Aorta (tissue), 5 donors: ENCODE measurements at places on chromosomes 3 and 15.

DNA sequence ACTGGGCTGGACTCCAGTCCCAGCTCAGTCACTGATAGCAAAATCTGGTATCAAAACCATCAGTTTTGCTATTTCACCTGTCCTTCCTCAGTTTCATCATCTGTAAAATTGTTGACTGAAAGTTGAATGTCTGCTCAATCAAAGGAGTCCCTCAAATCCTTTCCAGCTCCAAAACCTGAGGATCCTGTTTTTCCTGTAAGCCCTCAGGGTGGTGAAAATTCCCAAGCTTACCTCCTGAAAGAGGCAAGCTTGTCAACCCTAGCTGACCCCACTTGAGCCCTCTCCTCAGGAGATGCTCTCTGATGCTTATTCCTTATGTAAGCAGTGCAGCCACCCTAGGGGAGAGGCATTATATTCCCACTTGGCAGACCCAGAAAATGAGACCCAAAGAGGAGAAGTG lies 82.6 kb downstream of the HMG20A start:
- DNase-seq: no peak

DNA sequence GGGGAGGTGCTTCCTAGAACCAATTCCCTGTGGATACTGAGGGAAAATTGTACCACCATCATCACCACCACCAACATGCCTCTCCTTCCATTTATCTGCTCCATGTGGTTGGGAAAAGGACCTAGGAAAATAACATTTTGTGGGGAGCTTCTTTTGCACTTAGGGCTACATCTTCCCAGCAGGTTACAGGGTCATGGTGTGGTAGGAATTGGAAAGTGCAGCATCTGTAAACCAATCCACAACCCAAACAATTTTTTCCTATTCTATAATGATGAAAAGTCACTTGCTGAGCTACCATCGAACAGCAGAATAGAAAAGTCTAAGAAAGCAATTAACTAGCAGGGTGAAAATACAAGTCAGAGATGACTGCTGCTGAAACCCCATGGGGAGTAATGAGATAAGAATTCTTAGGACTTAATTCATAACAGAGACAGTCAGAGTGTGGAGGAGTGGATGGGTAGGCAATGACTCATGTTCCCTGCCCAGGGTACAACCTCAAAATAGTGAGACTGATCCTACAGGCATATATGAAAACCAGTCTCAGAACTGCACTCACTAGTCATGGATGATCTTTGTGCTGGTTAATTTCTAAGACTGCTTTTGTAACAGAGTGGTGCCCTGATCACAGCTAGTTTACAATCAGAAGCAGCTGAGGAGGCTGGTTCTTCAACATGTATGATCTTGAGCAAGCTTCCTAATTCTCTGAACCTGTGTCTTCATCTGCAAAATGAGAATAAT lies 38.1 kb upstream of the LEKR1 start:
- no peak for DNase-seq

DNA sequence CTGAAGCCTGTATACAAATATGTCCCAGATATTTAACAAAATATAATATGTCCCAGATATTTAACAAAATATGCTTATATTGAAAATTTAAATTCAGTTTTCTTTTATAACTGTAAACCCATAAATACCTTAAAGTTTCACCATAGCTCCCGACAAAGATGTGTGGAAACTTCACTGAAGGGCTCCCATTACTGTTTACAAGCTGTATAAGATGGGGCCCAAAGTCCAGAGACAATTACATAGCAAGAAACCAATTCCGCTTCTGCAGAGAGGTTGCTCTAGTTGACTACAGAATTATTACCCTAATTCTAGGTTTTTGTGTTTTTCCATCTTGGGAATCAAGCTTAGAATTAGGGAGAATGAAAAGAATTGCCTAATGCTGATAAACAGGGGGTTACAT lies 102.6 kb upstream of the EPHA6 start:
- DNase-seq: no peak

DNA sequence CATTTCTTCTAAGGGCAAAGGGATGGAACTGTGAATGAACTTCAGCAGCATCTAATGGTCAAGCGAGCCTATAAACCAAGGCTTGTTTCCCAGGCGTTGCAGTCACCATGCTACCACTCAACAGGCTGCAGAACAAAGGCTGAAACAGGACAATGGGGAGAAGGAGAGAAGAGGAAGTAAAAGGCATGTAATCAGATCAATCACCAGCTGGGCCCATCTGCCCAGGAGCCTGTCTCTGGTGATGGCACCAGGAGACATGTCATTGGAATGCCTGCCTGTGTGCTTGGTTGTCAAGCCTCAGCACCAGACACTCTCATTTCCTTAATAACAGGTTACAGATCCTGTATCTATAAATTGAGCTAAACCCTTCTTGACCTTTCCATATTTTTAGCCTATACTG lies 81.7 kb upstream of the UMPS start:
- no peak for DNase-seq

DNA sequence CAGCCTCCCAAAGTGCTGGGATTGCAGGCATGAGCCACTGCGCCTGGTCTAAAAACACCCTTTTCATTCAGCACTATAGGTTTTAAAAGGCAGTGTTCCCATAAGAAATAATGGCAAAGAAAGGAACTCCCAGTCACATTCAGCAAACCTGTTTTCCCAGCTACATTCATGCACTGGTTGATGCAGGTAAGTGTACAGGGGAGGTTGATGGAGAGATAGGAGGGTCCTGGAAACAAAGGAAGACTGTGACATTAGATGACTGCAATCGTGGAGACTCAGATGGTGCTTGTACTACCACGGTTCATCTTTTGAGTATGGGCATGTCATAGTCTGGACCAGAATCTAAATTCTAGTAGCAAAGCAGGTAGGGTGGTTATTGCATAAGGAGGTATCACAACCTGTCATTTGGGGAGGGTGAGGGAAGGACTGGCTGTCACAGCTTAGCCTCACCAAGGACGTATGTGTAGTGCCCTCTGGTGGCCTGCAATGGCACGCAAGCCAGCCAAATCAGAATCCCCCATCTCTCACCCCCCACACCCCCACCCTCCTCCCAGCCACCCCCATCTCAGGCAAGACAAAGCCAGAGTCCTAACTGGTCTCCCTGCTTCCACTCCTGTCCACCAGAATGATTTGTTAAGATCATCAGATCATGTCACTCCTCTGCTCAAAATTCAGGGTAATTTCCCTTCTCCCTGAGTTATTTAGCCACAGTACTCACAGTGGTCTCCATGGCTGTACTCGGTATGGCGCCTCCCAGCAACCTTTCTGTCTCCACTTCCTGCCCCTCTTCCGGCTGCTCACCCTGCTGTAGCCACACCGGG lies 28.8 kb upstream of the UBL7 start:
- no peak for DNase-seq

DNA sequence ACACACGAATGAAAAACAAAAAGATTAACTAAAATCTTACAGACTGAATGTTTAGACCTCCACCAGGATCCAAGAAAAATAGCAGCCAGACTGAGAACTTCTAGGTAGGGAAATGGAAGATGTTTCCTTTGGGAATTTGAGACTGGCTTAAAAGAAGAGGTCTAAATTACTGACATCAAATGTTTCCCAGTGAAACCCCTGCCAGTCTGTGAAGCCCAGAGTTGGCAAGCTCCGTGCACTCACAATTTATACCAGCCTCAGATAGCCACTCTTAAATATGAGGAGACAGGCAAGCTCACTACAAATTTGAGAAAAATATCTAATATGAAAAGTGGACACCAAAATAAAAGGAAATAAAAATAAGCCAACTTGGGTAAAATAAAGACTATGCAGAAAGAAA lies 700.5 kb upstream of the ZNF385D start:
- DNase-seq: no peak

GRCh38 chr3:6417174-6417573 lies 443.7 kb upstream of the GRM7 start:
- no peak for DNase-seq

DNA sequence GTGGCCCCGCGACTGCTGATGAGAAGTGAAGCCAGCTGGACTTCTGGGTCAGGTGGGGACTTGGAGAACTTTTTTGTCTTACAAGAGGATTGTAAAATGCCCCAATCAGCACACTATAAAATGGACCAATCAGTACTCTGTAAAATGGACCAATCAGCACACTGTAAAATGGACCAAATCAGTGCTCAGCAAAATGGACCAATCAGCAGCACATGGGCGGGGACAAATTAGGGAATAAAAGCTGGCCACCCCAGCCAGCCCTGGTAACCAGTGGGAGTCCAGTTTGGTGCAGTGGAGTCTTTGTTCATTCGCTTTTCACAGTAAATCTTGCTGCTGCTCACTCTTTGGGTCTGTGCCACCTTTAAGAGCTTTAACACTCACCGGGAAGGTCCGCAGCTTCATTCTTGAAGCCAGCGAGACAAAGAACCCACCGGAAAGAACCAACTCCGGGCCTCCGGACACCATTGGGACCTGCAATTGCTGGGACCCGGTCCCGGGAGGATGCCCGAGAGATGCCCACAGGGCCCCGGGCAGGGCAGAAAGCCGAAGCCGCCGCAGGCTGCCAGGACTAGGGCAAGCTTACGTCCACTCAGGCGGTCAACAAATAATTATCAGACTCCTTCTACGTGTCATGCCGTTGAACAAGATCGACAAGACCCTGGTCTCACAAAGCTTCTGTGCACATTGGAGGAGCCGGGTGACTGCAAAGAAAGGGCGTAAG lies 8.3 kb upstream of the NR2E3 start:
- DNase-seq: no peak

DNA sequence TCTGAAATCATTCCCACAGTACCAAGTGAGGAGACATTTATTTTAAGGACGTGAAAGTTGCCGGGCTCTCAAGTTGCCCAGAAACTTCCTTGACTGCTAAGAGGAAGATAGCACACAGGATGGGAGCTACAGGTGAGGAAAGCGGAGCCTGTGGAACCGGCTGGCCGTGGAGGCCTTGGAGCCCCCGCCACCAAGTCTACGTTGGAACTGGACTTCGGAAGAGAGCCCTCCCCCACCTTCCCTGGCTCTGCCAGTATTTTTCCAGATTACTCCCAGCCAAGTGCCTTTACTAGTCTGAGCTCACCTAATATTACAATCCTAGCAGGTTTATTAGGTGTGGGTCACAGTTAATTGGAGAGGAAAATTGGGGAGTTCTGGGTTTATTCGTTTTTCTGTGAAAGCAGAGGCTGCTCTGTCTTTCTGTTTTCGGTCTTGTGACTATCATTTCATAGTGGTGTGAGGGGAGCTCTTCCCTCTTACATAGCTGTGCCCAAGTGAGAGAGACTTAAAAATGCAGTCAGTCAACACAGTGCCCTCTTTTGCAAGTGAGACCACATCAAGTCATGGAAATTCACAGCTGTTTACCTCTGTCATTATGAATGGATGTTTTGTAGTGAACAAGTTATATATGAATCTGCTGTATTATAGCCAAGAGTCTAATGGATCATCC lies 6.8 kb downstream of the BOC start:
- no peak for DNase-seq

DNA sequence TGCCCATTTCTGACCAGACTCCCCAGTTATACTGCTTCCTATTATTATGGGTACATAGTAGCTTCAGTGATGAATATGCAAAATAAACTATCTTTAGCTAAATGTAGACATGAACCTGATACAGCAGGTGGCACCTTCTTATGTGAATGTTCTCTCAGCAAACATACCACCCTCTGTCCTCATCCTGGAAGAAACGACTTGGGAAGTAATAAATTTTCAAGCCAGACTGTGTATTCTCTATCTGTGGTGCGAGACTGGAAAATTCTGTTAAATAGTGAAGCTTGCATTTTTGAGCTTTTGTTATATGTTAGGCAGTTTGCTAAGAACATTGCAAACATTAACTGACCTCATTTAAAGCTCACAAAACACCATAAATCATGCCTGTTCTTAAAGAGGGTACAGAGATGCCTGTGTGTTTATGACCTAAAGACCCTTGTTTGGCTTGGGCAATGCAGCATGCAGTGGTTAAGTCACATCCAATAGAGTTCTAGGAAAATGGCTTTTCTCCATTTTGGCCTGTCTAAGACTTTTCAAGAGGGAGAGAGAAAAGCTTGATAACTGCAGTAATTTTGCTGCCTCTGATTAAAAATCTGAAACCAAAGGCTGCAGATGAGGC lies 287.1 kb downstream of the NEK10 start:
- no peak for DNase-seq

DNA sequence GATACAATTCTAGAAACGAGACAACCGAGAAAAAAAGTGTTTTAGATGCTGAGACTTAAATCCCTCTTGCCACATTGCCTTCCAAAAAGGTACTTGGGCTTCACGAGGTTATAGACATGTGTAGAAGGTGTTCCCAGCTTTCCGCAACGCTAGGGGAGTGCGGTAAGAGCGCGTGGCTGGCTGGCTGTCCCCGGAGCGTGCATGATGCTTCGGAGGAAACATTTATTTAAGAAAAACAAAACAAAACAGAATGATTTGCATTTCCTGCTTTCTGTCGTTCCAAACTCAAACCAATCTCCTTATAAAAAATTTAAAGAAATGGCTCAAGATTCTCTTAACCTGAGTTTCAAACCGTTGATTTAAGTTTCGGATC lies 841 bp downstream of the SLC6A20 start:
- DNase-seq: no peak
